Activated CD8-positive, alpha-beta memory T cell treated with anti-CD3 and anti-CD28 coated beads for 24 hours (primary cell): ENCODE measurements at places on chromosomes 13 and 19.

DNA sequence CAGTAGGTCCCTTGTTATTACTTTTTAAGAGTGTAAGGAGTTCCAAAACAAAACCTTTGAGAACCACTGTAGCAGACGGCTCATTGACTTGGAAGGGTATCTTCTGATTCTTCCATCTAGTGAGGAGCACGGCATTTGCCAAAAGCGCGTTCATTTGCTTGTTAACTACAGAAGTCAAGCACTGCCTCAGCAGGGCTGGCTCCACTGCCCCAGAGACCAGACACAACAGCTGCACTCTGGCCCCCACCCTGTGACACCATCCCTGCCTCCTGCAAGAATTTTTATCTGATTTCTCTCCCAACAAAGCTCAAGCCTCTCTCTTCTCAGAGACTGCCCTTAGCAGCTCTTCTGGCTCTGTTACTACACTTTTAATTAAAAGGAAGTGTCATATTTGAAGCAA, 20.7 kb upstream of the XPO4 start:
- no peak for DNase-seq

DNA sequence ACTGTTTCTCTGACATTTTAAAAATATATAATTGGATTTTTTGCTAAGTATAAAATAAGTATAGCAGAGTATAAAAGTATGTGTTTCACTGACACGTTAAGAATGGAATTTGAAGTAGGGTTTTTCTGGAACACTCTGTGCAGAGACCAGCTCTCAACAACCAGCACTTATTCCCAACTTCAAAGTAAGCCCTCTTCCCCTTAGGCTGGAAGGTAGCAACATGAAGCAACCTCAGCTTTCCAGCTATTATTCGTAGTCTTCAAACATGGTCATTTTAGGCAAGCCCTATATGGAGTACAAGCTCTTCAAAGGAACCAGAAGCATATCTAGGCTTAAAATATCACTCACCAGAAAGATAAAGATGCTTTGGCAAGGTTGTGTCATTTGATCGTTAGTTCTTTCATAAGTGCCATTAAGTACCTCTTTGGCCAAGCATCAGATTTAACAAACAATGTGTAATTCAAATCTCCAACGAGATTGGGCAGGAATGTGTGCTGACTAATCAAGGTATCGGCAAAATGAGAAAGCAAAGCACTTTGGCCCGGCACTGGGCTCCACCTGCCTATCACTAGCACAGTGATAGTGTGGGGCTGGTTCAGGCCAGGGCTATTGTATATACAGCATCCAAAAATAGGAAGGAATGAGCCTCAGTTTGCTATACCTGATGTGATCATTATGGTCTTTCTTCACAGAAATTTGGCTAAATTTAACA, 95.9 kb upstream of the FREM2 start:
- no peak for DNase-seq

GRCh38 chr19:47372603-47373002, 23.5 kb downstream of the DHX34 start:
- no peak for DNase-seq

- peak; percentile 52 for DNase-seq
These were observed 11.0 kb downstream of the GAS6 start for GRCh38 chr13:113852536-113853517.

DNA sequence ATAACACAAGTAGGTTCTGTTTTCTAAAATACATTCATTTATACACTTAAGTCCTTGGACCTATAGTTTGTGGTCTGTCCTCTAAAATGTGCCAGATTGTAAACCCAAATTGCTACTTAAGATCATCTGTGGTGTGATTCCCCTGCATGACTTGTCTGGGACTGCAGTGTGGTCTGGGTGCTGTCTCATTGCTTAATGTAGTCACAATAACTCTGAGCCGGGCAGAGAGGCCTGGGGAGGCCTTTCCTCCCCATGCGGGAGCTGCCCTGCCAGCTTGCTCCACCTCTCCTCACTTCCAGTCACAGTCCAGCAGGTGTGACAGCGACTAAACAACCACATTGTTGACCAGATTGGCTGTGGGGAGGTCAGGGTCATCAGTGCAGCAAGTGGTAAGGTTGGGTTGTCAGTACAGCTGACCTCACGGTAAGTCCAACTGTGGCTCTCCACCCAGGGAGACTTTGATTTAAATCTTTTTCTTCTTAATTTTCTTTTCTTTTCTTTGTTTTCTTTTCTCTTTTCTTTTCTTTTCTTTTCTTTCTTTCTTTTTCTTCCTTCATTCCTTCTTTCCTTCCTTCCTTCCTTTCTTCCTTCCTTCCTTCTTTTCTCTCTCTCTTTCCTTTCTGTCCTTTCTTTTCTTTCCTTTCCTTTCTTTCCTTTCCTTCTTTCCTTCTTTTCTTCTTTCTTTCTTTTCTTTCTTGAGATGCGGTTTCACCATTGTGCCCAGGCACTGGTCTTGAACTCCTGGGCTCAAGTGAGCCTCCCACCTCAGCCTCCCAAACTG, 4.4 kb upstream of the TUBA3C start:
- DNase-seq = no peak

GRCh38 chr13:84737661-84738060, 855.4 kb upstream of the SLITRK1 start:
- no peak for DNase-seq

DNA sequence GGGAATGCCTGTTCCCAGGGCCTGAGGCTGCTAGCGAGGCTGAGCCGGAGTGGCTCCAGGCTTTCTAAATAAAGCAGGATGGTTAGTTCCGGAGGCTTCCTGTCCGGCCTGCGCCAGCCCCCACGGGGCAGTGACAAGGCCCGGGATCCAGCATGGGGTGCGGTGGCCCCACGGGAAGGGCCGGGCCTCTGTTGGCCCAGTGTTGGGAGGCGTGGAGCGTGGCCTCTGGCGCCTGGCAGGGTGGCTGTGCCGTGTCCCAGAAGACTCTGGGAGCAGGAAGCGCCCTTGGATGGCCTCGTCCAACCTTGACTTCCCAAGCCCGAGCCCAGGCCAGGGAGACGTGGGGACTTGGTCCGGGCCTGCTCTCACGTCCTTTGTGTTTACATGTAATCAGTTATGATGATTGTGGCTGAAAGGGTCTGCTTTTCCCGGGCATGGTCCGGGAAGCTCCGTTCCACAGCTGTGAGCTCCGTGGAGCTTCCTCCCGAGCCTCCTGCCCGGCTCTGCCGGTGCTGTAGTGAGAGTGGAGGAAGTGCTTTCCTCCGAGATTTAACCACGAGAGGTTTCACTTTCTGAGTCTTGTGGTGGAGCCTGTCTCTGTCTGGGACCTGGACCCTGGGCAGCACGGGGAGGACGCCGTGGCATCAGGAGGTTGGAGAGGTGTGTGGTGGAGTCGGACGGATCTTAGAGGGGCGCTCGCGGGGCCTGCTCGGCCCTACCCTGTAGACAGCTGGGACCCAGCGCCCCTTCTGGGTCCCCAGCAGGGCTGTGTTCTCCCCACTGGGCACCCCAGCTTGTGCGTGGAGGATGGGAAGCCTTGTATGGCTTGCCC, 4.6 kb downstream of the GNA11 start:
- no peak for DNase-seq

- no peak for DNase-seq
These were observed 46.8 kb downstream of the ARHGEF18 start for GRCh38 chr19:7395360-7396066.

DNA sequence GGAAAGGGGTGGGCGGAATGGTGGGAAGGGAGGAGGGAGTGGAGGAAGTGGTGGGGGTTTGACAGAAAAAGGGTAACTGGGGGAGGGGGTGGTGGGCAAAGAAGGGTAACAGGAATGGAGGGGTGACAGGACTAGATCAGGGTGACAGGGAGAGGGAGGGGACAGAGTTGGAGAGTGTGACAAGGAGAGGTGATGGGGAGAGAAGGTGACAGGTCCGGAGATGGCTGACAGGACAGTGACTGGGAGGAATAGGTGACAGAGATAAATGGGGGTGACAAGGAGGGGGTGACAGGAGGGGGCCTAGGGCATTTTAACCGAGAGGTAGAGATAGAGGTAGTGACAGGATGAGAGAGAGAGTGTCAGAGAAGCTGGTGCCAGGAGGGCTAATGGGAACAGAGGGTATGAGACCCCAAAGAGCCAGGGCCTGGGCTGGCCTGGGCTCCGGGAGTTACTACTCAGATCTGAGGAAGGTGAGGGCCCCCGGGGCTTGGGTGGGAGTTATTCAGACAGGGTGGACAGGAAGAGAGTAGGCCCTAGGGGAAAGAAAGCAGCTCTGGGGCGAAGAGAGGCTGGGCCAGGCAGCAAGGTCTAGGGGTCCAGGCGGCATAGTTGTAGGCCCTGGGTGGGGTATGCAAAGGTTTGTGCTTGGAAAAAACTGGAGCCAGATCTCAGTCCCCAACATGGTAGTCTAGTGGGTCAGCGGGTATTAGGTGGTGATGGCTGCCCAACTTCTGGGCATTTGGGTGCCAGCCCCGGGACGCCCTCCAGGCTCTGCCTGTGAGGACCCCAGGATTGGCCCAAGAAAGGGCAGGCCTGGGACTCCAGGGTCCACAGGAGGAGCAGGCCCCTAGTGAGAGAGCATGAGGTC, 660 bp downstream of the CIC start:
- DNase-seq = no peak

- no peak for DNase-seq
These were observed 109.3 kb downstream of the KDM4B start for GRCh38 chr19:5078182-5078581.

- no peak for DNase-seq
These were observed 141.0 kb downstream of the RAP2A start for GRCh38 chr13:97574926-97575325.

DNA sequence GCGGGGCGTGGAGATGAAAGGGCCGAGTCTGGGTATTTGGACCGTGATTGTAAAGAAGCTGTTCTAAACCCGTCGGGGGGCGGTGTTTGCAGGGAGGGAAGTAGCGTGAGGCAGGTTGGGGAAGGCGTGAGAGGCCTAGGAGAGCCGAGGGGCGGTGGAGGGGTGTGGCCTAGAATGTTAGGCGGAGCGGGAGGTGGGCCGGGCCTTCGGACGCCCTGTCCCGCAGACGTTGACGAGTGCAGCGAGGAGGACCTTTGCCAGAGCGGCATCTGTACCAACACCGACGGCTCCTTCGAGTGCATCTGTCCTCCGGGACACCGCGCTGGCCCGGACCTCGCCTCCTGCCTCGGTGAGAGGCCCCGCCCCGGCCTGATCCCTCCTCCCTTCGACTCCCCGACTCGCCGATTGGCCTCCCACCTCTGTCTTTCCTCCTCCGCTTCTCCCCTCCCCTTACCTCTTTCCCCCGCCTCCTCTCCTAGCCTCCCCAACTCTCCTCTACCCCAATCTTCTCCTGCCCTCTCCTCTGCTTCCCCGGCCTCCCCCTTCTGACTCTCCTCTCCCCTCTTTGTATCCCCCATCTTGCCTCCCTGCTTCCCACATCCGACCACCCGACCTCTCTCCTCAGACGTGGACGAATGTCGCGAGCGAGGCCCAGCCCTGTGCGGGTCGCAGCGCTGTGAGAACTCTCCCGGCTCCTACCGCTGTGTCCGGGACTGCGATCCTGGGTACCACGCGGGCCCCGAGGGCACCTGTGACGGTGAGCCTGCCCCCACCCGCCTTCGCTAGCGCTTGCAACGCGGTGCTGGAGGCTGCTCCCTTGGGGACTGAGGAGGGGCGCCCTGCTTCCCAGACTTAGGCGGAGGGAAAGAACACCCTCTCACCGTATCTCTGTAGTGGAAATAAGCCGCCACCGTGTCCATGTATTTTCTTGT, 12.8 kb downstream of the LTBP4 start:
- peak; percentile 93 for DNase-seq

- no peak for DNase-seq
These were observed 406.3 kb downstream of the DCT start for GRCh38 chr13:94073007-94073744.

DNA sequence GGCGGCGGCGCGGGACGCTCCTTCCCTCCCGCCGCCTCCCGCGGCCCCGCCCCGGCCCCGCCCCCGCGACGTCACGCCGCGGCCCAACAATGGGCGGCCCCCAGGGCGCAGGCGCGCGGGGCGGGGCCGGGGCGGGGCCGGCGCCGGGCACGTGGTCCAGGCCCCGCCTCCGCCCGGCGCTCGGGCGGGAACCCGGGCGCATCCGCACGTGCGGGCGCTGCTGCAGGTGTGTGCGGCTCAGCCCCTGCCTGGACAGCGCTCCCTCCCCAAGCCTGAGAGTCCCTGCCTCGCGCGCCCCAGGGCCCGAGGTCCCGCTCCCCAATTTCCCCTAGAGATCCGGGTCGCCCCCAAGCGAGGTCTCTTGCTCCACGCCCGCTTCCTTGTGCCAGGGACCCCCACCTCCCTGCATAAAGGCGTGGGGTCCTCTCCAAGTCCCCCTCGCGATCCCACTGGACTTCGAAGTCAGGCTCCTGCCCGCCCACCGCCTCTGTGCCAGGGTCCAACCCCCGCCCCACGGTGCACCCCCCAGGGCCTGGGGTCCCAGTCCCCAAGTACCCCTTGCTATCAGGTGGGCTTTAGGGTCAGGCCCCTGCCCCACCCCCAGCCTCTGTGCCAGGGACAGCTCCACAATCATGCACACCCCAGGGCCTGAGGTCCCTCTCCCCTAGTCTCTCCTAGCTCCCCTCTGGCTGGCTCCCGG, at the start of gene MEX3D:
MEX3D (minus strand) TSS at position 6 of the 700 bp plus-strand sequence. CDS start 267 bp downstream, outside the sequence.
- peak; percentile 88 for DNase-seq

- no peak for DNase-seq
These were observed 2545.3 kb downstream of the PCDH9 start for GRCh38 chr13:64684685-64685431.

DNA sequence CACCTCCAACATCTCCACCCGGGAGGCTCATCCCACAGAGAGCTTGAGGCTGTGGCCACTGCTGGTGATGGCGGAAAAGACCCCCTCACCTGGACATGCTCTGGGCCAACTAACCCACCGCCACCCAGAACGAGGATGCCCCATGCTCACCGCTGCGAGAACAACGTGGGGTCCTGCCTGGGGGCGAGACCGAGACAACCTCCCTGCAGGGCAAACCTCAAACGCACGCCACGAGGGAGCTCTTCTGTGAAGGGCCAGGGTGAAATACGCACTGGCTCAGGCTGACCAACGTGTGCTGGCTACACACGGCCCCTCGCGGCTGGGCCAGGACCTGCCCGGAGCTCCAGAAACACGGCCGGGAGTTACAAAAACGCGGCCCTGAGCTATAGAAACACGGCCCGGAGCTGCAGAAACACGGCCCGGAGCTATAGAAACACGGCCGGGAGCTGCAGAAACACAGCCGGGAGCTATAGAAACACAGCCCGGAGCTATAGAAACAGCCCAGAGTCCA, 19.0 kb upstream of the PLPP2 start:
- DNase-seq = no peak

- DNase-seq = no peak
These were observed 1.1 kb downstream of the ATP13A1 start for GRCh38 chr19:19662344-19662743.

DNA sequence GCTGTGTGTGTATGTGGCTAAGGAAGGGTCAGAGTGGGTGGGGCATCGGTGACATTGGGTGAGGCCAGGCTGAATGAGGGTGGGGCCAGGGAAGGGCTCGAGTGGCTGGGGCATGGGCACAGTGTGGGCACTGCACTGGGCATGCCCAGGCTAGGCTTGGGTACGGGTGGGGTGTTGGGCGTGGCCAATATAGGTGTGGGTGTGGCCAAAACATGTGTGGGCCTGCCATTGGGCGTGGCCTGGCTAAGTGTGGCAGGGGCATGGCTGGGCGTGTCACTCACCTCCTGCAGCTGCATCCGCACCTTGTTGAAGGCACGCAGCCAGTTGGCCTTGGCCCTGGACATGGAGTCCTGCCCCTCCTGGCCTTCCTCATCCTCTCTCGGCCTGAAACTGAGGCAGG, 33.2 kb downstream of the UNC13A start:
- DNase-seq = no peak

GRCh38 chr13:30145709-30146367, 161.5 kb downstream of the KATNAL1 start:
- DNase-seq = no peak
